ENCODE measurements at places on chromosomes 7 and 10. TPM values are rescaled to one million over a fixed set of nuclear protein-coding genes. Genes with fewer than 3 reads are reported as not detected.

Gene CACNB2
- 1.6 TPM for total RNA-seq

Gene CPXM2
- 26.8 TPM for total RNA-seq

Gene PIK3AP1
- total RNA-seq, result 13.6 TPM

Gene GPRIN2
- total RNA-seq, result 2.8 TPM

Gene ANK3
- total RNA-seq, result 150 TPM

Gene CPED1
- 27.6 TPM for total RNA-seq

Gene CFAP70
- total RNA-seq, result 14.9 TPM

Gene SLC26A3
- not detected for total RNA-seq

Gene ASZ1
- not detected for total RNA-seq

Gene EMX2
- 1.5 TPM for total RNA-seq

Gene GIMAP5
- total RNA-seq, result 36.0 TPM

DNA sequence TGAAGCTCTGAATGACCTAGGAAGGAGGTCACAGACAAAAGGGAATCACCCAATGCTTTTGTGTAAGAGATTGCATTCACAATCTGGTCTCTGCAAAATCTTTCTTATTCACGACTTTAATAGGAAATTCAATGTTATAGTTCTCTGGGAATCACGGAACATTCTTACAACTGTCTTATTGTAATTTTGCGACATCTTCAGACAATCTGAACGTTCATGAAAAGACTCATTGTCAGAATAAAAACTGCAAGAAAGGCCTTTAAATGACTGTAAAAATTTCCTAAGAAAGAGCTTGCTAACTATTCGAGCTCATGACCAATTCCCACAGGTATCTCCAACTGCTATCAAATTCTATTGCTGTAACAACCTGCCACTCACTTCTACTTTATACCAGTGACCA, 130.7 kb downstream of the DGKI start:
- H3K4me3 ChIP-seq, result no peak overlapping the region
- H3K36me3 ChIP-seq, result no peaks in the 10 kb centered on the region
- no peak overlapping the region for H3K27ac ChIP-seq
- H3K27me3 ChIP-seq, result no peaks in the 10 kb centered on the region
- no peak for DNase-seq

GRCh38 chr7:67407392-67408071, 410.9 kb downstream of the TYW1 start:
- H3K36me3 ChIP-seq, result no peaks in the 10 kb centered on the region
- no peaks in the 10 kb centered on the region for H3K4me1 ChIP-seq
- no peak for DNase-seq
- H3K27me3 ChIP-seq, result no peaks in the 10 kb centered on the region
- H3K4me3 ChIP-seq, result no peak overlapping the region
- no peak overlapping the region for H3K27ac ChIP-seq

DNA sequence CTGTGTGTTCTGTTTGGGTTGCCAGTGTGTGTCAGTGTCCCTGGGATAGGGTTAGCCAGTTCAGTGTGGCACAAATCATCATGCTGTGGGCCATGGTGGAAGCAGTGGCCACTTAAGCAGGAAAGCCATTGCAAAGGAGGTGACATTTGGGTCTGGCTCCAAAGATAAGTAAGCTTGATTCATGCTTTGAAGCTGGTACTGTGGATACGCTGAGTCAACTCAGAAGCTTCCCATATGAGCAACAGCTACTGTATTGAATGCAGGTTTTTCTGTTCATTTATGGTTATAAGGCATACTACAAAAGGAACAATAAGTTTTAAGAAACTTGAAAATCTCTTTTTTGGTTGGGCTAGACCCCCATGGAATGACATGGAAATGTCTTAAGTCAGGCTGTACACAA, 143.1 kb downstream of the BMPER start:
- no peaks in the 10 kb centered on the region for H3K27me3 ChIP-seq
- no peaks in the 10 kb centered on the region for H3K4me1 ChIP-seq
- H3K4me3 ChIP-seq, result no peak overlapping the region
- H3K36me3 ChIP-seq, result no peaks in the 10 kb centered on the region
- H3K27ac ChIP-seq, result no peak overlapping the region
- DNase-seq, result no peak

DNA sequence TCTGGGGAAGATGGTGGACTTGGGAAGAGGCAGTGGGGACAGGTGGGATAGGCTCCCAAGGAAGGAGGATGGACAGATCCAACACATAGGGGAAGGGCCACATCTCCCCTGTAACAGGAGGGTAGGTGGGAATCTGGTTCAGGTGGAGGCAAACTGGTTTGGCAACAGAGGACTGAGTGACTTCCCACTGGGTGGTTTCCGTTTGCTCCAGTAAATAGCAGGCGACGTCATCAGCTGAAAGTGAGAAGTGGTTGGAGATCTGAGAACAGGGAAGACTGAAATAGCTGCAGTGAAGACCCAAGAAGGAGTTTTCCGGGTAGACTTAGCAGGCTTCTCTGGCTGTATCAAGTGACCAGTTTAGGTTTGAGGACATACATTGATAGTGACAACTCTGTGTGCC, 504.4 kb downstream of the GALNT17 start:
- H3K4me3 ChIP-seq, result no peak overlapping the region
- H3K36me3 ChIP-seq, result no peaks in the 10 kb centered on the region
- peaks cover 4% of the 10 kb centered on the region for H3K4me1 ChIP-seq

GRCh38 chr10:13751191-13751764, 164.5 kb downstream of the PRPF18 start:
- no peak overlapping the region for H3K27ac ChIP-seq
- no peaks in the 10 kb centered on the region for H3K27me3 ChIP-seq
- DNase-seq, result no peak
- H3K4me1 ChIP-seq, result no peaks in the 10 kb centered on the region
- H3K36me3 ChIP-seq, result no peaks in the 10 kb centered on the region
- H3K4me3 ChIP-seq, result no peak overlapping the region

DNA sequence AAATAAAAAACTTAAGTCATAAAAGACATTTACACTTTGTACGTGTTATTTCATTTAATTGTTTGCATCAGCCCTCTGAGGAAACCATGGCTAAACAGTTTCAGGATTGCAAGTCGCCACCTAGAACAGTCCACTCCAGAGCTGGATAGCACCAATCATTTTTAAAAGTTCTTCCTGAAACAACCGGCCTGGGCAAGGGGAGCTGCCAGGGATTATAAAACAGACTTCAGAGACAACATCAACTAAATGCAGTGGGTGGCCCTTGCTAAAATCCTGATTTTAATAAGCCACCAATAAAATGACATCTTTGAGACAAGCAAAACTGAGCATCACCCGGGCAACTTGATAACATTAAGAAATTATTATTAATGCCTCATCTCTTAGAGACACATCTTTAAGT, 13.5 kb downstream of the DLG5 start:
- H3K4me1 ChIP-seq, result peaks cover 9% of the 10 kb centered on the region
- H3K36me3 ChIP-seq, result no peaks in the 10 kb centered on the region
- no peak overlapping the region for H3K4me3 ChIP-seq
- no peaks in the 10 kb centered on the region for H3K27me3 ChIP-seq
- DNase-seq, result no peak

- H3K27me3 ChIP-seq, result peaks cover 3% of the 10 kb centered on the region
- H3K36me3 ChIP-seq, result no peaks in the 10 kb centered on the region
- no peaks in the 10 kb centered on the region for H3K4me1 ChIP-seq
- no peak overlapping the region for H3K4me3 ChIP-seq
- no peak for DNase-seq
Observed at GRCh38 chr7:157963526-157963925, 624.1 kb downstream of the PTPRN2 start.

GRCh38 chr10:23322082-23322481, 22.5 kb downstream of the C10orf67 start:
- no peaks in the 10 kb centered on the region for H3K27me3 ChIP-seq
- H3K27ac ChIP-seq, result no peak overlapping the region
- DNase-seq, result no peak
- H3K4me1 ChIP-seq, result no peaks in the 10 kb centered on the region

DNA sequence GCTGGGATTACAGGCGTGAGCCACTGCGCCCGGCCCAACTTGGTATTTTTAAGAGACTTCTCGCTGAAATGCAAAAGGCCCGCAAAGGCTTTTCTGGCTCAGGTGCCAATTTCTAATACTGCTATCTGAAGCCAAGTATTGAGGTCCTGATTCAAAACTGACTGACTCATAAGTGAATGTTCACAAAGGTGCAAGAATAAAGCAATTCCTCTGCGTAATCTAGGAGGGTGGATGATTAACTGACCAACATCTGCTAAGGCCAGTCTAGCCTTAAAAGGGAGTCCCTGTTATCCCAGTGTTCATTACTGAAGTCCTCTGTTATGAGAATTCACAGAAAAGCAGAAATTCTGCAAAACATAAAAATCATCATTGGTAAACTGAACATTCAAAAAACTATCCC, 111.4 kb downstream of the SRPK2 start:
- no peak overlapping the region for H3K4me3 ChIP-seq
- no peaks in the 10 kb centered on the region for H3K27me3 ChIP-seq
- H3K36me3 ChIP-seq, result no peaks in the 10 kb centered on the region
- no peak overlapping the region for H3K27ac ChIP-seq
- no peak for DNase-seq

- no peak overlapping the region for H3K27ac ChIP-seq
- no peak overlapping the region for H3K4me3 ChIP-seq
- no peaks in the 10 kb centered on the region for H3K4me1 ChIP-seq
- H3K27me3 ChIP-seq, result no peaks in the 10 kb centered on the region
Observed at GRCh38 chr7:143360788-143361551, 1.5 kb downstream of the FAM131B start.

- no peak overlapping the region for H3K27ac ChIP-seq
- H3K36me3 ChIP-seq, result no peaks in the 10 kb centered on the region
- no peak for DNase-seq
- H3K27me3 ChIP-seq, result no peaks in the 10 kb centered on the region
- no peak overlapping the region for H3K4me3 ChIP-seq
Observed at GRCh38 chr7:133815611-133816210, 311.4 kb upstream of the LRGUK start.

DNA sequence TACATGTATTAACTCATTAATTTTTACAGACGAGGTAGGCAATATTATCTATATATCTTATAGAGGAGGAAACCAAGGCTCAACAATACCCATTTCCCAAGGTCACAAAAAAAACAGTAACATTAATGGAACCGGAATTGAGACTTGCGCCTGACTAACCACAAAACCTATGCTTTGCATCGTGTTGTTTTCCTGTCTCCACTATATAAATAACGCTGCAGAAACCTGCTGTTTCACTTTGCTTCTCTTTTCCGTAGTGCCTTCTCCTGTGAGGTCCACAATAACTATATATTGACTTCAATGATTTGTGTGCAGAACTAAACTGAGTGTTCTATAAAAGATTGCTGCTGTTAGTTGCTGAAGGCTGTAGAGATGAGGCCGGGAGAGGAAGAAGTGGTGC, 97.7 kb upstream of the RPA3 start:
- H3K27ac ChIP-seq, result no peak overlapping the region
- DNase-seq, result no peak
- H3K4me1 ChIP-seq, result no peaks in the 10 kb centered on the region
- no peaks in the 10 kb centered on the region for H3K27me3 ChIP-seq
- H3K36me3 ChIP-seq, result no peaks in the 10 kb centered on the region

GRCh38 chr10:13795653-13796555, 209.1 kb downstream of the PRPF18 start:
- DNase-seq, result no peak
- H3K27me3 ChIP-seq, result no peaks in the 10 kb centered on the region
- H3K4me1 ChIP-seq, result peaks cover 7% of the 10 kb centered on the region
- no peak overlapping the region for H3K27ac ChIP-seq
- peaks cover 39% of the 10 kb centered on the region for H3K36me3 ChIP-seq

- H3K27me3 ChIP-seq, result no peaks in the 10 kb centered on the region
- H3K27ac ChIP-seq, result no peak overlapping the region
- H3K4me1 ChIP-seq, result peaks cover 19% of the 10 kb centered on the region
- no peak overlapping the region for H3K4me3 ChIP-seq
- no peaks in the 10 kb centered on the region for H3K36me3 ChIP-seq
- DNase-seq, result no peak
Observed at GRCh38 chr10:78760463-78761310, 308.1 kb upstream of the ZMIZ1 start.

GRCh38 chr10:95536017-95536416, 25.2 kb downstream of the SORBS1 start:
- H3K27ac ChIP-seq, result no peak overlapping the region
- no peaks in the 10 kb centered on the region for H3K27me3 ChIP-seq
- no peak overlapping the region for H3K4me3 ChIP-seq
- peaks cover 16% of the 10 kb centered on the region for H3K4me1 ChIP-seq

GRCh38 chr7:90968871-90969270, 295.4 kb upstream of the FZD1 start:
- H3K4me1 ChIP-seq, result no peaks in the 10 kb centered on the region
- no peak for DNase-seq
- no peak overlapping the region for H3K4me3 ChIP-seq
- H3K27ac ChIP-seq, result no peak overlapping the region

DNA sequence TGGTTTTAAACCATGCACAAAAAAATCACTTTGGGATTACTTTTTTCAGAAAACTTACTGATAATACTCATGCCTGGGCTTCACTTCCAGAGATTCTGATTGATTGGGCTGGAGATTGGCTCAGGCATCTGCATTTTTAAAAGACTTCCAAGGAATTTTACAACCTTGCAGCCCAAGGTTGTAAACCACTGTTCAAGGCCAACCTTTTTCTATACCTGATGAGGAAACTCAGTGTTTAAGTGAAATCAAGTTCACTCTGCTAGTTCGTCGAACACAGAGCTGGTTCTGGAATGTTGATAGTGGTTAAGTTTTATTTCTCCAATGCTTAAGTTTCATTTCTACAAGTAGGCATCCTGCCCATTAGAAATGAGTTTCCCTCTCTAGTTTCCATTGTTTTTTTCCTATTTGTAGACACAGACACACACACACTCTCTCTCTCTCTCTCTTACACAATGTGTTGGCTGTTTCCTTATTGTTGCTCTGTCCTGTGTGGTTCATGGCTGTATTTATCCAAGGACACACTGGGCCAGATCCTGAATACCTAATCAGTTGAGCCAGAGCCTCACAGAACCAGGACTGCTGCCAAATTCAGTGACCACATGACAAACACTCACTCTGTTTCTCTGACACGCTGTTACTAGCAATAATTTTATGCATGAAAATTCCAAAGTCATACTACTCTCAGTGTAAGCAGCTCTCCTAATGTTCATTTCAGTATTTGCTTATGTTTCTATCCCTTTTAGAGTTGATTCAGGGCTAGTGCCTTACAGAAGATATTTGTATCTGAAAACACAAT, 3.7 kb upstream of the IFIT1B start:
- no peaks in the 10 kb centered on the region for H3K36me3 ChIP-seq
- H3K27ac ChIP-seq, result peak overlapping the region; percentile 93
- H3K27me3 ChIP-seq, result no peaks in the 10 kb centered on the region
- DNase-seq, result peak; percentile 95

DNA sequence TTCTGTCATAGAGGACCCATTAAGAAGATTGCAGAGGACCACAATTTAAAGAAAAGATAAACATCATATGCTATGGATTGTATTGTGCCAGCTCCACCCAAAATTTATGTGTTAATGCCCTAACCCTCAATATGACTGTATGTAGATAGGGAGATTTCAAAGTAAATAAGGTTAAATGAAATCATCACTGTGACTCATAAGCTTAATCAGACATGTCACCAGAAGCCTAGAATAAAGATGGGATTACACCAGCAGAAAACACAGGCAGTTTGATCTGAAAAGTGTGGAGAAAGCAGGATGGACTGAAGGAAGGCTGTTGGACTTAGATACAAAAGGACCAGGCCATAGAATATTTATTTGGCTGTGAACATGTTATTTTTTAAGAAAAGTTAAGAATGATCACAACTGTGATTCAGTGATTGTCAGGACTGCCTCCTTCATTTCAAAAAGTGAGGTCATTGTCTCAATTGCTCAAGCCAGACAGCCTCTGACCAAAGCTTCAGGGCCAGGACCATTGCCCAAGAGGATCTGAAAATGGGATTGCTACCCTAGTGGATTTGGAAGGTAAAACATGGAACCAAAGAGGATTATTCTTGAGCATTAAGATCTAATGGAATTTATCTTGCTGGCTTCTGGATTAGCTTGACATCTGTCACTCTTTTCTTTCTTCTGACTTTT, 270.8 kb upstream of the POM121L12 start:
- H3K27ac ChIP-seq, result no peak overlapping the region
- no peaks in the 10 kb centered on the region for H3K4me1 ChIP-seq
- no peaks in the 10 kb centered on the region for H3K36me3 ChIP-seq
- no peaks in the 10 kb centered on the region for H3K27me3 ChIP-seq

Measured in tibial nerve (tissue), 4 donors.